ENCODE measurements at places on chromosomes 4 and X.

- no peak for DNase-seq
Measured at GRCh38 chr4:82842593-82842992, 44.0 kb upstream of the SCD5 start.

DNA sequence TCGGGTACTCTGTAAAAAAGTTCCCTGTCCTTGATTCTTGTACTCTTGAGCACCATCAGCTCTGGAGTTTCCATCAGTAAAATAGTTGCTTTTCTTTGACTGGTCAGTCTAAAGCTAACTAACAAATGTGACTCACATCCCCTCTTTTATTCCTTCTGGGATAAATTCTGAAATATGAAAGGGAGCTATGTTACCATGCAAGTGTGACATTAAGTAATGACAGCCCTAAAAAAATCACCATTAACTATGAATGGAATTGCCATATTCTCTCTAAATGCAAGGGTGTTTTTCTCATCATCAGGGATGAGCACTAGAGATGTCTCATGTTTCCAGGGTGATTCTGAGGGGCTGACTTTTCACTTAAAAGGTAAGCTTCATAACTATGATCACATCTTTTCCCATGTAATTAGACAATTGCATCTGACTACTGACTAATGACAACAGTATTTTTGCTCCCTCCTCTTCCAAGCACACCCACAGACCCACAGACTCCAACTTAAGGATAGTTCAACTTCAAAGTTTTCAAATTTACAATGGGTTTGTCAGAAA, 26.9 kb upstream of the RASGEF1B start:
- no peak for DNase-seq

DNA sequence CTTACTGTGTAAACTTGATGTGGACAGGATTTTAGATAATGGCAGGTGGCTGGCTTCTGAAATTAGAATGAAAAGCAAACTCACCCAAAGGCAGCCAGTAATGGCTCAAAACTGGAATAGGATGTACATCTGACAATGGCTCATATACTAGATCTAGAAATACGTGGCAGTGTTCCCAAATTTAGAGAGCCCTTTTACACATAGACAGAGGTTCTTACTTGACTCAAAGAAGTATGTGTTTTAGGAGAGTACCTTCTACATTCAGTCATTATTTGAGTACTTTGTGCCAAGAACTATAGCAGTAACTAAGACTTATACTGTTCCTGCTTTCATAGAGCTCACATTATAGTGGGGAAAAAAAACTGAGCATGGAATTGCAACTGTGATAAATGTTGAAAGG, 48.0 kb downstream of the UBE2K start:
- DNase-seq: no peak

DNA sequence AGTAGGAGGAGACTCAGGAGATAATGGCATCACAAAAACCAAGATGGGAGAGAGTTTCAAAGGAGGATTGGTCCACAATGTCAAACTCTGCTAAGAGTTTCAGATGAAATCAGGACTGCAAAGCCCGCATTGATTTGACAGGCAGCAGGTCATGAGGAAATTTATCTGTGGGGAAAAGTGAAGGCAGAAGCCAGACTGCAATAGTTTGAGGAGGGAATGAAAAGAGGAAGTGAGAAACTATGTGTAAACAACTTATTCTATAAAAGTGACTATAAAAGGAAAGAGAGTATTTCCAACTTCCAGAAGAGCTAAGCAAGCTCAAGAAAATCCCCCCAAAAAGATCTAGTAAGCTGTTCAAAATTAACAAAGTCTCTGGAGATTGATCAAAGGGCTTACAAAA, 66.3 kb upstream of the DGKK start:
- no peak for DNase-seq

DNA sequence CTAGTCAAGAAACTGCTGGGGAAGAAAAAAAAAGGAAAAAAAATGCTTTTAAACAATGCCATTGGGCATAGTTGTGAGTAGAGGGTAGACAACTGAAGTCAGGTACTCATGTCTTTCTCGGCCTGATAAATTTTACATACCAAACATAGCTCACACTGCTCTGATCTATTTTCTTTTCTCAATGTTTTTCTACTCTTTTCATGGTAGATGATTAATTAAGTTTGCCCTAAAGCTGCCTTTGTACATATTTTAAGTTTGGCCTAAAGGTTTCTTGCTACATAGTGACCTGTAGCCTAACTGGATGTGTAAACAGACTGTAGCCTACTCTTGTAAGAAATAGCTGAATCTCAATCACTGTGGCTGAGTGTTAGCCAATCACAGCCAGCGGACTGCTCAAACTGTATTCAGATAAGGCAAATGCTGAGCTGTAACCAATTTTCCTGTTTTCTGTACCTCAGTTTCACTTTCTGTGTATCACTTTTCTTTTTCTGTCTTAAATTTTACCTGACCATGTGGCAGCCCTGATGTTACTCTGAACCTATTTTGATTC, 121.0 kb downstream of the PCDH10 start:
- DNase-seq: no peak

DNA sequence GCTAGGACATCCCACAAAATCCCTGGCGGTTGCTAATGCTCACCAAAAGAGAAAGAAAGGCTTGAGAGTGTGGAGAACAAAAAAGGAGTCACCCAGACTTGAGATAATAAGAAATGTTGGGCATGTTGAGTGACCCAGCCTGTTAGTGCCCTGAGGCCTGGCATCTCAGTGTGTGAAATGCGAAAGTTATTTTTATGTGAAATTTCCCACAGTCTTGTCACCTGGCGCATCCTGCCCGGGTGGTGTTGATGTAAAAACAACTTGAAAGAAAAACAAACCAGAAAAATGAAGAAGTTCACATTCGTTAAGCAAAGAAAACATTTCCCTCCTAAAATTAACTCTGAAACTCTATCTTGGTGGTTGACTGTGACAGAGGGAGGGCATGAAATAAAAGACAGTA, 495.2 kb downstream of the MID1IP1 start:
- DNase-seq: no peak

- no peak for DNase-seq
Measured at GRCh38 chr4:126628933-126629332, 1003.8 kb upstream of the INTU start.

DNA sequence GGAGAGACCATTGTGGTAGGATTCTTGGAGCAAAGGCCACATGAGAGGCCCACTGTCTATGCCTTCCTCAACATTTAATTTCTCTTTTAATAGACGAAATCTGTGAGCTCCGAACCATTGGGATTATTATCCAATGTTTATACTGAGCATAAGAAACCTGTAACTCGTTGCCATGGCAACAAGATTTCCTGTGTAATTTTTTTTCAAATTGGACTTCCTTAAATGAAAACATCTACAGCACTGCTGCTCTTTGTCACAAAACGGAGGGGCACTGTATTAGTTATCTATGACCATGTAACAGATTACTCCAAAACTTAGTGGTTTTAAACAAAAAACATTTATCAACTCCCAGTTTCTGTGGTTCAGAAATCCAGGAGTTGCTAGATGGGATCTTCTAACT, 38.7 kb downstream of the PPP1R2C start:
- no peak for DNase-seq

DNA sequence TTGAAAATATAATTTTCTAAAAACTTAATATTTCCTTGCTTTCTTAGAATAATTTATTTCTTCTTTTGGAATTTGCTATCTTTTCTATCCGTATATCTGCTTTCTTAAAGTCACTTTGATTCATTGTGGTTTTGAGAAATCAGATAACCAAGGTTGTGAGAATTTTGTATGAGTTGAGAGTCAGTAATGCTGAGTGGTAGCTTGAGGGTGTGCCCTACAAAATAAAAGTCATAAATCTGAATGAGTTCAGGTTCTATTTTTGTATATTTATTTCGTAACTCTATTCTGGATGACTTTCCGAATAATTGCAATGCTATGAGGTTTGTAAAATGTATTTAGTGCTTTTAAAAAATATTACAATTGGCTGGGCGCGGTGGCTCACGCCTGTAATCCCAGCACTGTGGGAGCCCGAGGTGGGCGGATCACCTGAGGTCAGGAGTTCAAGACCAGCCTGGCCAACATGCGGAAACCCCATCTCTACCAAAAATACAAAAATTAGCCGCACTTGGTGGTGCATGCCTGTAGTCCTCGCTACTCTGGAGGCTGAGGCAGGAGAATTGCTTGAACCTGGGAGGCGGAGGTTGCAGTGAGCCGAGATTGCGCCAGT, 8.9 kb downstream of the COPS4 start:
- DNase-seq: peak; percentile 58

GRCh38 chrX:9873952-9874351, 87.7 kb downstream of the SHROOM2 start:
- no peak for DNase-seq

- no peak for DNase-seq
Measured at GRCh38 chr4:184648313-184649025, 778 bp downstream of the CASP3 start.

DNA sequence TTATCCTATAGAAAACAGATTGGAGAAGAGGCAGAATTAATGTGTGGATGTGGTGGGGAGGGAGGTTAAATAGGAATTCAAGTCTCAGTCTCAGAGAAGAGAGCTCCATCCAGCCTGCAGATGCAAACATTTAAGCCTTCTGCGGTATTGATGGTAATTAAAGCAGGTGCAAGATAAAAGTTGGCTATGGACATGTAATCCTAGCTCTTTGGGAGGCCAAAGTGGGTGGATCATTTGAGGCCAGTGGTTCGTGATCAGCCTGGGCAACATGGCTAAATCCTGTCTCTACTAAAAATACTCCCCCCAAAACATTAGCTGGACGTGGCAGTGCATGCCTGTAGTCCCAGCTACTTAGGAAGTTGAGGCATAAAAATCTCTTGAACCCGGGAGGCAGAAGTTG, 332.7 kb downstream of the PABPC4L start:
- no peak for DNase-seq

DNA sequence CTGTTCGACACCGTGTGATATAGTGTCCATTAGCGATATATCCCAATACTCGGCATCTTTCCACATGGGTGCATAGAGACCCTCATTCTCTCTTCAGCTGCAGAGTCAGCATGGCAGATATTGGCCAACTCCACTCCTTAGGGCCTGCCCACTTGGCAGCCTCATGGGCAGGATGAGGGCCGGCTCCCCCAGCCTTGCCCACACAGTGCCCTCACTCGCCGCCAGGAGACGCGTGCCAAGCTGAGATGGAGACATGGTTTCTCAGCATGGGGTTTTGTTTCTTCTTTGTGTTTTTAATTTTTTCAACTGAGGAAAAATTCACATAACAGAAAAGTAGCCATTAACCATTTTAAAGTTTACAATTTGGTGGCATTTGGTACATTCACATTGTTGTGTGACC, 5.3 kb upstream of the PLXNA3 start:
- no peak for DNase-seq

DNA sequence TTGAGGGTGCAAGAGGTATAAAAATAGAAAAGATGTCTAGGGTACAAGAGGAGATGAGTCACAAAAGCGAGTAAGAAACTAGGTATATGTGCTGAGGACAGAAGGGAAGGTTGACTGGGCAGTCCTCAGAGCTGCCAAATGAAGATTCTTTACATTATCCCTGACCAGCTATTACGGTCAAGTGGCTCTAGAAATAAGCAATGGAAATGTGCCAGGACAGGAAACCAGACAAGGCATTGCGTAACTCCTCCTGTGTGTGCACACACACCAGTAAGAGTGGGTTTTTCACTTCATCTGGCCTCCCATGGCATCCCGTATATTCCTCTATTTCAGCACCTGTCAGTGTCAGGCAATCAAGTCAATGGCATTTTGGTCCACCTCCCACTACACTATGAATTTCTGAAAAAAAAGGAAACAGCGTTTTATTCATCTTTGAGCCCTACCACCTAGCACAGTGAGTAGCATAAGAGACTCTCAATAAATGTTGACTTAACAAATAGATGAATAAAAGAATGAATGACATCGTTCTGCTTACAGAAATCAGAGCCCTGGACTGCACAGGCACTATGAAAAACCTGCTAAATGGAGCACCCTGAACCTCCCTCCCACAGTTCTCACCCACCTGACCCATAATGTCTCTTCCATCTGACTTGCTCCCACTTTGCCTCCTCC, 62.6 kb upstream of the KLF3 start:
- no peak for DNase-seq

DNA sequence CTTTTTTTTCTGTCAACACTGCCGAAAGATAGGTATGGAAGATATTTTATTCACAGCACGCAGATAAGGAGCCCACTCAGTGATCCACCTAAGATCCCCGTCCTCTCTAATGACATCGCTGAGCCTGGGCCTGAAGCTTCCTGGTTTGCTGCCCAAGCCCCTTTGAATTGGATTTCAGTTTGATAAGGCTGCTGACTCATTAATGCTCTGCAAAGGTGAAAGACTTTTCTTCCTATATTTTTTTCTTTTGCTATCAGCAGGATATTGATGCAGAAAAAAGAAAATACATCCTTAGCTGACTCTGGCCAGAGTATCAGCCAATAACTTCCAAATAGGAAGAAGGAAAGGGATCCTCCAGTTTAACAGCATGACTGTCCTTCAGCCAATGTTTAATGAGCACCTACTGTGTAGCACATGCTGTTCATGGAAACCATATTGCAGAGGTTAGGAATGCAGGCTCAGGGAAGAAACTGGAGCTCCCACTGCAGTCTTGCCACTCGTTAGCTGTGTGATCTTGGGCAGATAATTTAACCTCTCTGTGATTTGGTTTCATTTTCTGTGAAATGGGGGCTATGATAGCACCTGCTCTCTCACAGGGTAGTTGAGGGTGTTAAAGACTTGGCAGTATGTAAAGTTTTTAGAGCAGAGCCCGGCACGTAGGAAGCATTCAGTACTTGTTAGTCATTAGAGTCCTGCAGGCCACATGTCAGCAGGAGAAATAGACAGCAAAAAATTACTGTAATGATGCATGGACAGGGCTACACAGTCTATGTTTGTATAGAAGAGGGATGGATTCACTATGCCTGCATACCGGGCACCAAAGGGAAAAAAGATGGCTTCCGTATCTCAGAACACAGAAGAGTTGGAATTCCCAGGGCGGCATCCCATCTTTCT, 39.3 kb downstream of the EVC start:
- peak; percentile 71 for DNase-seq

- no peak for DNase-seq
Measured at GRCh38 chrX:120790552-120790951, 85.1 kb downstream of the CT47B1 start.

- DNase-seq: no peak
Measured at GRCh38 chr4:79267671-79268070, 58.2 kb downstream of the NAA11 start.

DNA sequence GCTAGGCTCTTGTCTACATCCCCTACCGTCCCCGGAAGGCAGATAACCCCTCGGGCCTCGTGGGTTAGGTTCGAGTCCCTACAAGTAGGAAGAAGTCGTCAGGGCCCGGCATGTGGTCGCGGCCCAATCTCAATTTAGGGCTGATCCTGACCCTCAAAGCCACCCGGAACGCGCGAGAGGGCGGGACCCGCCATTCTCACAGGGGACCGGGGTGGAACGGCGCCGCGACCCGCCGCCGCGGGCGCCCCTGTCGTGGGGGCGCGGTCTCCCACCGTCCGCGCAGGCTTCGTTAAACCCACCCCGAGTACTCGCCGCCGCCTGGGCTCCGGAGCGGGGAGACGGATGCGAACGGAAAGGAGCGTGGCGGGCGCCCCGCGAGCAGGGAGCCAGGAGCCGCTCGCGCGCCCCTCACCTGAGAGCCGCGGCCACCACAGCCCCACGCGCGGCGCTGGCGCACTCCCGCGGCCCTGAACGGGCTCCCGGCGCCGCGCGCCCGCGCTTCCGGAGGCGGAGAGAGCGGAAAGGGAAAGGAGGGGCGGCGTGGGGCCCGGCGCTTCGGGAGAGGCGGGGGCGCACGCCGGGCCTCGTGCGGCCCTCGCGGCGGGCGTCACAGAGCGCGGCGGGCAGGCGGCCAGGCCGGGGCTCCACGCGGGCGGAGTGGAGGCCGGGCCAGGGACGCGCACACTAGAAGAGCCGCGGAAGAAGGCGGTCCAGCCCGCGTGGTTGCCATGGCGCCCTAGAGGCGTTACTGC, at the start of gene CFAP97:
TSS of gene CFAP97 (minus strand) at position 515 of the 752 bp plus-strand sequence. CDS start 12,804 bp downstream, outside the sequence.
- DNase-seq: peak; percentile 49

GRCh38 chr4:11503166-11503565, 74.5 kb upstream of the HS3ST1 start:
- no peak for DNase-seq
